ENCODE measurements at places on chromosomes 6 and 20. TPM values are rescaled to one million over a fixed set of nuclear protein-coding genes. Genes with fewer than 3 reads are reported as not detected.

DNA sequence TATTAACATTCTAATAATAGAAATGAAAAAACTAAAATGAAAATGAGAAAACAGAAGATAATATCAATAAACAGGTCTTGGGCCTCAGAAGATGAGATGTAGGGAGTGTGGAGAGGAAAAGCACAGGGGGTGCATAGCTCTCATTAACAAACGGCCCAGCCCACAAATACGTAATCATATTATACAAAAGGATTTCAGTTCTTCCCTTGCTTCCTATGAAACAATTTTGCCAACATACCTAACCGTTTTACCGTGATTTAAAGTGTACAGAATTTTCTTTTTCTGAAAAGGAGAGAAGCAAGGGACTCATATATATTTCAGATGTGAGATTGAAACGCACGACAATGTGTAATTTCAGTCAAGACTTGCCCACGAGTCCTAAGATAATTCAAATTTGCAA is 136.0 kb downstream of the HFE start:
- no peak for DNase-seq

Gene CALHM4
- total RNA-seq = not detected

DNA sequence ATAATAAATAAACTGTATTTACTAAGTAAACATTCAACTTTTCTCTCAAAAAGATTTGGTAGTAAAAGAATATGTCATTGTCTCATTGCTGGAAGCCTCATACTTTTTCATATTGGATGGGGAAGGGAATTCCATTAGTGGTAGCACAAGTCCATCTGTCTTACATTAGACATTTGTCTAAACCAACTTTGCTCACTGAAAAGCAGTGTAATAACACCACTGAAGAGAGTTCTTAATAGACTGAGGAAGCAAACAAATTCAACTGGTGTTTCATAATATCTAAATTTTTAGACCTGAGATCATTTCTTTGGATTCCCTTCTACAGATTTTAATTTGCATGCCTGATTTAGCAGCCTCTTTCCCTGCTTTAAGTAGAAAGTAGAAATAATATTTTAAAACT is 62.7 kb downstream of the PLCB1 start:
- no peak for DNase-seq

Gene OR2B6
- total RNA-seq = not detected

DNA sequence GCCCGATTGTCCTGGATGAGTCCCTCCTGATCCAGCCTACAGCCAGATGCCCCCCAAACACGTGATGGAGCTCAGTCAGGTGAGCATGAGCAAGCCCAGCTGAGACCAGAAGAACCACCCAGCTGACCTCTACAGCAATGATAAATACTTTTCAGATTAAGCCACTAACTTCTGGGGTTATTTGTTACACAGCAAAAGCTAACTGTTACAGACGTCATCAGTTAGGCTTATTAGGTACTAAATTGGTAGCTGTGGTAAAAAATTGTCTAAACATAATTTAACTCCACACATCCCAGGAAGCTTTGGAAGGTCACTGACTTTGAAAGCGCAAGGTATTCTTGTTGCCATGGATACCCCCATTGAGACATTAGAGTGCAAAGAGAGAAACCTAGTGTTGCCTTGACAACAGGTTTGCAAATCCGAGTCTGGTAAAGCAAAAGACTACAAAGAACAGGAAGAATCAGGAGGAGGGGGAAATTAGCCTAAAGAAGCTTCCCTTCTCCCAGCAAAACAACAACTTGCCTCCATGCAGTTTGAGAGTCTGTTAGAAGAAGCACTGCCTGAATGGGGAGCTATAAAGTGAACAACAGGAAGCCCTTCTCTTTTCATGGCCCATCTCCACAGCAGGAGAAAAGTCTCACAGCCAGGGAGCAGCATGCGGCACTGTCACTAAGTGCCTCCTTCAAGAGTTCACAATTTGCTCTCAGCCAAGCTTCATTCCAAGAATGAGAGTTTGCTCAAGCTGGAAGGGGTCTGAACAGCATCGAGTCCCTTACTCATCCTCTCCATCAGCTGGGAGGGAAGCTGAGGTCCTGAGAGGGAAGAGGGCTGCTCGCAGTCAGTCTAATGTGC is 41.7 kb upstream of the ZNF831 start:
- DNase-seq = no peak

GRCh38 chr6:44477293-44477894 is 89.9 kb downstream of the CDC5L start:
- DNase-seq = no peak

GRCh38 chr6:125742464-125743120 is 6.8 kb upstream of the HEY2 start:
- no peak for DNase-seq

GRCh38 chr6:31010393-31011060 is at the start of gene MUC22:
Gene MUC22 (plus strand): TSS chr6:31010474. CDS start chr6:31010707, 233 bp downstream.
- DNase-seq = no peak

Gene RRP36
- total RNA-seq = 52.3 TPM

GRCh38 chr6:127299522-127300240 is 33.0 kb downstream of the RNF146 start:
- no peak for DNase-seq

Gene IER3
- total RNA-seq = 3.0 TPM

GRCh38 chr6:48200869-48201390 is 89.9 kb upstream of the PTCHD4 start:
- DNase-seq = no peak

GRCh38 chr6:116101790-116102189 is 1.1 kb downstream of the NT5DC1 start:
- DNase-seq = no peak

Gene RIPPLY2
- 12.9 TPM for total RNA-seq

DNA sequence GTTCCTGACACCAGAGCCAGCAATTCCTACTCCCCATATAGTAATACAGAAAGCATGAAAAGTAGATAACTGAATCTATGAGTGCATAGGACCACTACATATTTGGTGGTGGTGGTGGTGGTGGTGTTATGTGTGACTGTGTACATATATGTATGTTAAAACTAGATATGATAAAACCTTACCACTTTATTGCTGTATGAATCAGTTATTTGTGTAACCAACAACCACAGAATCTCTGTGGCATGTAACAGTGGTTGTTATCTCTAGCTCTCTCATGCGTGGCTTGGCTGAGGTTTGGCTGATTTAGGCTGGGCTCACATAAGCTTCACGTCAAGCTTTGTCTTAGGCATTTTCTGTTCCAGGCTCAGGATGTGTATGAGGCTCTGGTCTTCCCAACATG is 55.7 kb downstream of the PLCB1 start:
- no peak for DNase-seq

- no peak for DNase-seq
Measured at GRCh38 chr6:113293423-113293740, 563.8 kb upstream of the MARCKS start.

DNA sequence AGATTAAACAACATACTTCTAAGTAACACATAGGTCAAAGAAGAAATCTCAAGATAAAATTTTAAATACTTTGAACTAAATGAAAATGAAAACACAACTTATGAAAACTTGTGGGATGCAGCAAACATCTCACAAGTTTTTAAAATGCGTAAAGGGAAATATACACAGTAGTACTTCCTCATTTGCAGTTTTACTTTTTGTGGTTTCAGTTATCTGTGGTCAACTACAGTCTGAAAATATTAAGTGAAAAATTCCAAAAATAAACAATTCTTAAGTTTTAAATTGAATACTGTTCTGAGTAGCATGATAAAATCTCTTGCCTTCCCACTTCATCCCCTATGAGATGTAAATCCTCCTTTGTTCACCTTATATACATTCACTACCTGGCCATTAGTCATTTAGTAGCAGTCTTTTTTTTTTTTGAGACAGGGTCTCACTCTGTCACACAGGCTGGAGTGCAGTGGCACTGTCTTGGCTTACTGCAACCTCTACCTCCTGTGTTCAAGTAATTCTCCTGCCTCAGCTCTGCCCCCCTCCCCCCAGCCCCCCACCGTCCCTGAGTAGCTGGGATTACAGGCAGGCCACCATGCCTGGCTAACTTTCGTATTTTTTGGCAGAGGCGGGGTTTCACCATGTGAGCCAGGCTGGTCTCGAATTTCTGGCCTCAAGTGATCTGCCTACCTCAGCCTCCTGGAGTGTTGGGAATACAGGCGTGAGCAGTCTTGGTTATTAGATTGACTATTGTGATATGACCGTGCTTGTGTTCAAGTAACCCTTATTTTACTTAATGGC is 154.6 kb upstream of the AHI1 start:
- DNase-seq = no peak

DNA sequence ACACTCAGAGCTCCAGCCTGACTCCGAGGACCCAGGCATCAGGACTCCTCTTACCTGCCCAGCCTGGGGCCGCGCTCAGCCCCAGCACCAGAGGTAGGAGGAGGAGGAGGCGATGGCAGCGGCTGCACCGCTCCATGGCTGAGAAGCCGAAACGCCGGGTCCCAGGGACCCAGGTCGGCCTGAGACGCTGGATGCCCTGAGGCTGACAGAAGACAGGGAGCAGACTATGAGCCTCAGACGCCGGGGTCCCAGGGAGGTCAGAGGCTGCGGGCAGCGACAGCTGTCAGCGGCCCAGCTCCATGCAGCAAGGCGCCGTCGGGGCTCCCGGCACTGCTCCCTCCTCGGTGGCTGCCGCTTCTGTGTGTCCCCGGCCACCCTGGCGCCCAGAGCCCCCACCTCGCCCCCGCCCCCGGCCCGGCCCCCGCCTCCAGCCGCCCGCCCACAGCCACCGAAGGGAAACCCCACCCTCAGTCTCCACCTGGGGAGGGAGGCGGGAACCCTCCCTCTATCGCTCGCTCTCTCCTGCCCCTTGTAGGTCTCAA is at the start of gene COL11A2:
TSS of gene COL11A2 (minus strand) at position 363 of the 542 bp plus-strand sequence. CDS start at position 136, 227 bp downstream.
- DNase-seq = no peak

GRCh38 chr6:133896344-133896721 is 7.4 kb downstream of the TCF21 start:
- no peak for DNase-seq

- DNase-seq = no peak
Measured at GRCh38 chr6:97705568-97705967, 422.6 kb upstream of the MMS22L start.

Gene ZSCAN23
- 16.2 TPM for total RNA-seq

GRCh38 chr6:151757506-151757955 is 50.0 kb upstream of the ESR1 start:
- no peak for DNase-seq

Gene FAXC
- total RNA-seq = 49.3 TPM

DNA sequence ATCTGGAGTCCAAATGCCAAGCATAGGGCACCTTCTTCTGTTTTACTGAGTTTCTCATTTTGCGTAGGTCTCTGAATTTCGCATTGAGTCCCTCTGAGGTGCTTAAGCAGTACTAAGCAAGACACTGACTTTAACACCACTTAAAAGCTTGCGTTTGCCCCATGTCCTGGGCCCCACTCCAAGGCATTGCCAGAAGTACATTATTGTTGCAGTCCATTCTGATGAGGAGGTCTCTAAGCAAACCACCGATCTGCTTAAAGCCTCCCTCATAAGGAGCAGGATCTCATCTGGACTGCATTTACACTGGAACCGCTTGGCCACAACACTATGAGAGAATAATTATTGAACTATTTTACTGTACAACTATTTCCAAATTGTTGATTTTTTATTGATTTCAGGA is 16.3 kb downstream of the BMP2 start:
- no peak for DNase-seq

All from occipital lobe (tissue), 3 donors.